ENCODE measurements at places on chromosomes 5 and 9.

- DNase-seq, result no peak
Observed at GRCh38 chr5:150639751-150640150, 709 bp upstream of the SYNPO start.

GRCh38 chr5:1106385-1107166 is 5.3 kb downstream of the SLC12A7 start:
- no peak for DNase-seq

DNA sequence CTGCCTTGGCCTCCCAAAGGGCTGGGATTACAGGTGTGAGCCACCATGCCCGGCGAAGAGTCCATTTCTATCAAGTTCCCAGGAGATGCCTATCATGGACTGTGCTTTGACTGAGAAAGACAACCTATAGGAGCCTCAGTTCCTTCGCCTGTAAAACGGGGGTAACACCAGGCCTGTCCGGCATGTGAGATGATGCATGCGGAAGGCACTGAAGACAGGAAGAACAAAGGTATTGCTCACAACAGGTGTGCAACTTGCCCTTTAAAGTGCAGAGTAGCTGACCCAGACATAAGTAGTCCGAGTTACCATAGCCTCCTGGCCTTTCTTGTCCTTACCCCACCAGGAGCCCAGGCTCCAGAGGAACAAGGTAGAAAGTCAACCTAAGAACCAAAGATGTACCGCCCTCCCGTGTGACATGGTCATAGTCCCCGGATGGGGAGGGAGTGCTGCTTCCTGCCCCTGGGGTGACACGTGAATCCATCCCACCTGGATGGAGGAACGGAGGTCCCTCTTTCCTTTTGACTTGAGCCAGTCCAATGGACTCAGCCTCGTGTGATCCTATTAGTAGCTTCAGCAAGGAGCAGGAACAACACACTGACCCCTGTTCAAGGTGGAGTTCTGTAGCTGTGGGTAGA is 60.3 kb downstream of the HSPA4 start:
- DNase-seq, result no peak

- no peak for DNase-seq
Observed at GRCh38 chr5:135386886-135387628, 12.0 kb downstream of the MACROH2A1 start.

GRCh38 chr5:58501778-58502417 is 10.7 kb downstream of the GAPT start:
- DNase-seq, result no peak

GRCh38 chr5:131760793-131761192 is 36.0 kb downstream of the FNIP1 start:
- no peak for DNase-seq

- DNase-seq, result no peak
Observed at GRCh38 chr5:173922527-173922926, 34.4 kb downstream of the CPEB4 start.

DNA sequence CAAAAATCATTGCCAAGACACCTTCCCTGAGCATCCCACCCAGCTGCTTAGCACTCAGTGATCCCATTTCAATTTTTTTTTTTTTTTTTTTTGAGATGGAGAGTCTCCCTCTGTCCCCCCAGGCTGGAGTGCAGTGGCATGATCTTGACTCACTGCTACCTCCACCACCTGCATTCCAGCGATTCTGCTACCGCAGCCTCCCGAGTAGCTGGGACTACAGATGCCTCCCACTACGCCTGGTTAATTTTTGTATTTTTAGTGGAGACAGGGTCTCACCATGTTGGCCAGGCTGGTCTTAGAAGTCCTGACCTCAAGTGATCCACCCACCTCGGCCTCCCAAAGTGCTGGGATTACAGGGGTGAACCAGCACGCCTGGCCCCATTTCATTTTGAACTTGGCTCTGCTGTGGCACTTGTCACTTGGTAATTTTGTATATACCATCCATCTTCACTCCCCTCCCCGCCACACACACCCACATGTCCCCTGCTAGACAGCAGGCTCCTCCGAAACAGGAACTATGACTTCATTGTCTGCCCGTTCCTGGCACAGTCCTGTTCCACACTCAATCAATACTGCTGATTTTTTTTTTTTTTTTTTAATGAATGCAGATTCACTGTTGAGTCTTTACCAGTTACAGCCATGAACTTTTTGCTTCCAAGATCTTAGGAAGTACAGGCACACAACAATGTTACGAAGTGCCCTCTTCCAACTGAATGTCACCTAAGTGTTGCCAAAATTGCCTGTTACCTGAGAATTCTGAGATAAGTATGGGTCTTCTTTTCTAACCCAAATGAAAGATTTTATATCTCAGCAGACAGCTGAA is 17.3 kb upstream of the ZBTB34 start:
- no peak for DNase-seq

DNA sequence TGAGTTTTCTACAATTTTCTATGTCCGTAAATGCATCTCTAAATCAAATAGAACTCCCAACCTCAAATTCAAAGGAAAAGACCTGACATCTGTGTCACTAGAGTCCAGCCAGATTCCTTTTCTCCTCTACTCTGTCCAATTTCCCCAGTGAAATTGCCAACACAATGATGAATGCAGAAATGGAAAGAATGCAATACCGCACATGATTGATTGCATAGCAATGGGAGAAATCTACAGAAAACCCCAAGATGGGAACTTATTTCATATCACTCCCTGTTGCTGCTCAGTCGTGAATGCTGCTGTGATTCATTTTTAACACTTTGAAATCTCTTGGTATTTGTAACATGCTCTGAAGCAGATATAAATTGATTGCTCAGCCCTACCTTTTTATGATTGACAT is 355.1 kb upstream of the TUSC1 start:
- DNase-seq, result no peak

DNA sequence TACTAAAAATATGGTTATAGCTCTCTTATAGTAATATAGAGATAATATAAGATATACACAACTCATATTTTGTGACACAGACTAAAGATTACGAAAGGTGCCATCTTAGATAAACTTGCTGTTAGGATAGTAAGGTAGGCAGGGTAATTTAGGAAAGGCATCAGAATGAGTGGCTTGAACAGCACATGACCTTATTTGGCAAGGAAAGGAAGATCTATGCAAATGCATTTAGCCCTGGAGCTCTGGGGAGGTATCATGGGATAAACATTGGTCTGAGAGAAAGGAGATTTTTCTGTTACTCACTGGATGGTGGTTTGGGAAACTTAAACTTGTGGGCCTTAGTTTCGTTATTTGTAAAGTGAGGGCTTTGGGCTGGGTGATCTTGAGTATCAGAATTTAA is 65.8 kb downstream of the KCTD16 start:
- no peak for DNase-seq

GRCh38 chr9:16385590-16385989 is 484.9 kb downstream of the BNC2 start:
- DNase-seq, result no peak

DNA sequence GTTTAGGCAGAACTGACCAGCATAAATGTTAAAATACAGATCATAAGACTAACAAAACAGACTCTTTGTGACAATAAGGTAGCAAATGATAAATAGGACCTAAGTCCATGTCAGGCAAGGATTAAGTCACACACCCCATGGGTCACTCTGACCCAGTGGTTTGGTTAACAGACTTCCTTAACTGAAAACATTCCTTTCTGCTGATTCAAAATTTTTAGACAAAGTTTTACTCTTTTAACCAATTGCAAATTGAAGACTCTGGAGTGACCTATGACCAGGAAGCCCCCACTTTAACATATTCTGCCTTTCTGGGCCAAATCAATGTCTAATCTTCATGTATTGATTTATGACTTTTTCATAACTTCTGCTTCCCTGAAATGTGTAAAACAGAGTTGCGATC is 4.9 kb upstream of the NXNL2 start:
- no peak for DNase-seq

DNA sequence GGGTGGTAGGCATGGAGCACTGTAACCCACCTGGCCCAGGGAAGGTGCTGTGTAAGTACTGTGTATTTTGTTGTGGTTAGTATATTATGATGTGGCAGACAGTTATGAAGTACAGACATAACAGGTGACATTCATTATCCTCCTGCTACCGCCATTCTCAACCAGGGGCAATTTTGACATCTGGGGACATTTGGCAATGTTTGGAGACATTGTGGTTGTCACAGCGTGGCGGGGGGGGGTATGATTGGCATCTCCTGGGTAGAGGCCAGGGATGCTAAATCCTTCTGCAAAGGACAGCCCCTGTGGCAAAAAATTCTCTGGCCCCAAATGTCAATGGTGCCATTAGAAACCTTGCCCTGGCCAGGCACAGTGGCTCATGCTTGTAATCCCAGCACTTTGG is 9.8 kb upstream of the RPL26L1 start:
- DNase-seq, result no peak

- no peak for DNase-seq
Observed at GRCh38 chr5:140043508-140043872, 391 bp upstream of the NRG2 start.

DNA sequence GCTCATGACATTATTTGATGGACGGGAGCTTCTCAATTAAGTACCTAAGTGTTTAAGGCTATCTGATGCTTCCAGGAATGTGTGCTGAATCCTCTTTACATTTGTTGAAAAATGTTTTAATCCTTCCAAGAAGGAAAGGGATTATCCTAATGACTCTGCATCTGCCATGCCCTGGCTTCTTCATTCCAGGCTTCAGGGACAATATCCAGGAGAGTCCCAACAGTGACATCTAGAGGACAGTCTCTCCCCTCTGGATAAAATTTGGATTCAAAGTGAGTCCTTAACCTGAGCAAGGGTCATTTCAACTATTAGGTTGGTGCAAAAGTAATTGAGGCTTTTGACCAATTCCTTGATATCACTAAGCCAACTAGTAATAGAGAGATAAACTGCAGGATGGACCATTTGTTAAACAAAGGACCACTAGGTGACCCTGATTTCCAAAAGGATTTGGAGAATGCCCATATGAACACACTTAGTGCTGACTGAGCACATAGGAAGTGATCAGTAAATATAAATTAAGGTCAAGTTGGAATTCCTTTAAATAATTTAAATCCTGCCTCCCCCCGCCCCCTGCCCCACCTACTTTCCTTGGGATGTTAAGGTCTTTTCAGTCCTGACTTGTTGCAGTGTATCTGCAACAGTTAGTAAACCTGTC is 19.1 kb downstream of the TNFSF8 start:
- no peak for DNase-seq

DNA sequence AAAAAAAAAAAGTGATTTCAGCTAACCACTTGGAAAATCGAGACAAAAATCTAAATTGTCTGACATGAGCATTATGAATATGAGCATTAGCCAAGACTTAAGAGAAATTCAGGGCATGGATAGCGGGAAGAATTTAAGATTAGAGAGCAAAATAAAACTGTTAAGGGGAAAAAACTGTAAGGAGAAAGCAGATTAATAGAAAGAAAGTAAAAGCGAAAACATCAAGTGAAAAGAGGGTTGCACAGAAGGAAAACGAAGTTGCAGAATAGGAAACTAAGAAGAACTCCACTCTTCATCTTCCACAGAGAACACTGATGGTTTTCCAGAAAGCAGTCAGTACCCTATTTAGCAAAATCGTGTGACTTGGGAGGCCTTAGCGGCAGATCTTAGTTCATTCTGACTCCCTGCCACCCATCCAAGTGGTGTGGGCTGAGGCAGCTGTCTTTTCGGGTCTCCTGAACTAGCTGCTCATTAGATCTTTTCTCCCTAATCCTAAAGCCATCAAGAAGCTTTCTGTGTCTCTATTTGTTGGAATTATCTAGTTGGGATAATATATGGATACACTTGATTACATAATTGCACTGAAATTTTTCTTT is 3.7 kb downstream of the NIM1K start:
- no peak for DNase-seq

DNA sequence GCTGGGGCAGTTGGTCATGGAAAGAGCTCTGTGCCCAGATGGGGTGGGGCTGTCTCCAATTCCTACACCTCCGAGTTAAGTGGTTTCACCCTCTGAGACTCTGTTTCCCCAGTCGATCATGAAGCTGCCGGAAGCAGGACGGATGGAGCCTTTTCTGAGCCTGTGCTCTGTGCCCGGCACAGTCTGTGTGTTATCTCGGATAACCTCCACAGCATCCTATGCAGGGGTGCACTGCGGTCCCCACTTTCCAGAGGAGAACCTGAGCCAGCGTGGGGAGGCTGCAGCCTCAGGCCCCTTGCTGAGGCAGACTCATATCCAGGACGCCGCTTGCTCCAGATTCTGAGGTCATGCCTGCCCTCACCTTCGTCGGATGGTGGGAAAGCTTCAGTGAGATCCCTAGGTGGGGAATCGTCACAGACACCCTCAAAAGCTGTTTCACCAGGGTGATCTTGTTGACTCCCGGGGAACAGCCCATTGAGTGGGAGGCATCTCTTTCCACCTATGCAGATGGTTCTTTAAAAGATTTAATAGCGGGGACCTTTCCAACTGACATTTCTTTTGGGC is 6.9 kb upstream of the COL5A1 start:
- no peak for DNase-seq

GRCh38 chr9:71308454-71308853 is 187.0 kb upstream of the TRPM3 start:
- DNase-seq, result no peak

DNA sequence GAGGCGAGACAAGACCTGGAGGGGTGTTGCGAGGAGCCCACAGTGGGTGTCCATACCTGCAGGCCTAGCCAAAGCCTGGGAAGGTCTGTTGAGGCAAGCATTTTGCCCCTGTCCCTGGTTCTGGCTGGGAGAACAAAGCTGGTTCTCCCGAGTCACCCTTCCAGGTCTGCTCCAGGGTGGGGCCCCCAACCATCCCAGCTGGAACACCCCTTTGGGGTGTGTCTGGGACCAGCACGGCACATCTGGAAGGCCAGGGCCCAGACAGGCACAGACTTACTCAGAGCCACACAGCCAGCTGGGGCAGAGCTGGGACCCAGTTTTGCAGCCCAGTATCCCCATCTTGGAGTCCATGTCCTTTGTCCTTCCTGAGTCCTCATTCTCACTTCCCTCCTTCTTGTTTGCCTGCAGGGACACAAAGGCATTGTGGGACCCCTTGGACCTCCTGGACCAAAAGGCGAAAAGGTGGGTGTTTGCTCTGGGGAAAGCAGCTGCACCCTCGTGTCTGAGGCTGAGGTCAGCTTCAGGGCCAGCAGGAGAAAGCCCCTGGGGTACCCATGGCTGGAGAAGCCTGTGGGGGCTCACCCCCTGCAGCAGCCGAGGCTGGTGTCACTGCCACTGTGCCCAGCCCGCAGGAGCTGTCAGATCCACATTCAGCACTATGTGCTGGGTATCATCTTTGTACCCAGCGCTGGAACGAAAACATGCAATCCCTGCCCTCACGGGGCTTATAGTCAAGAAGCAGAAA is 38.4 kb upstream of the ORM1 start:
- no peak for DNase-seq

- no peak for DNase-seq
Observed at GRCh38 chr9:73182928-73183327, 31.3 kb downstream of the ANXA1 start.

GRCh38 chr5:110018509-110018908 is 328.8 kb downstream of the MAN2A1 start:
- no peak for DNase-seq

DNA sequence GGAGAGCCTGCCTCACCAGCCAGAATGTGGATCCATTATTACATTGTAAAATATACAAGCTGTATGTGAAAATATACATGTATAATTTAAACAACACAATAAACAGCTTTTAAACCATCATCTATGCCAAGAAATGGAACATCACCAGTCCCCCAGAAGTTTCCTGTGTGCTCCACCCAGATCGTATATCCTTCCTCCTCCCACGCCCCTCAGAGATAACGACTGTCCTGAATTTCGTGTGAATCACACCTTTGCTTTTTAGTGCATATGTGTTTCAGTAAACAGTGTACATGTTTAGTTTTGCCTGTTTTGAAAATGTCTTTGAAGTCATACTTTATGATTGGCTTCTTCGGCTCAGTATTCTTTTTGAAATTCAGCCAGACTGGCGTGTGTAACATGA is 134.6 kb upstream of the MYO10 start:
- DNase-seq, result no peak

GRCh38 chr5:174065528-174066197 is 20.2 kb downstream of the NSG2 start:
- no peak for DNase-seq

- no peak for DNase-seq
Observed at GRCh38 chr5:33282696-33283095, 158.1 kb upstream of the TARS1 start.
